Islet precursor cell (in vitro differentiated cells): ENCODE measurements at places on chromosomes 5 and 9.

- no peak for DNase-seq
Observed at GRCh38 chr5:83957188-83957587, 236.5 kb upstream of the HAPLN1 start.

DNA sequence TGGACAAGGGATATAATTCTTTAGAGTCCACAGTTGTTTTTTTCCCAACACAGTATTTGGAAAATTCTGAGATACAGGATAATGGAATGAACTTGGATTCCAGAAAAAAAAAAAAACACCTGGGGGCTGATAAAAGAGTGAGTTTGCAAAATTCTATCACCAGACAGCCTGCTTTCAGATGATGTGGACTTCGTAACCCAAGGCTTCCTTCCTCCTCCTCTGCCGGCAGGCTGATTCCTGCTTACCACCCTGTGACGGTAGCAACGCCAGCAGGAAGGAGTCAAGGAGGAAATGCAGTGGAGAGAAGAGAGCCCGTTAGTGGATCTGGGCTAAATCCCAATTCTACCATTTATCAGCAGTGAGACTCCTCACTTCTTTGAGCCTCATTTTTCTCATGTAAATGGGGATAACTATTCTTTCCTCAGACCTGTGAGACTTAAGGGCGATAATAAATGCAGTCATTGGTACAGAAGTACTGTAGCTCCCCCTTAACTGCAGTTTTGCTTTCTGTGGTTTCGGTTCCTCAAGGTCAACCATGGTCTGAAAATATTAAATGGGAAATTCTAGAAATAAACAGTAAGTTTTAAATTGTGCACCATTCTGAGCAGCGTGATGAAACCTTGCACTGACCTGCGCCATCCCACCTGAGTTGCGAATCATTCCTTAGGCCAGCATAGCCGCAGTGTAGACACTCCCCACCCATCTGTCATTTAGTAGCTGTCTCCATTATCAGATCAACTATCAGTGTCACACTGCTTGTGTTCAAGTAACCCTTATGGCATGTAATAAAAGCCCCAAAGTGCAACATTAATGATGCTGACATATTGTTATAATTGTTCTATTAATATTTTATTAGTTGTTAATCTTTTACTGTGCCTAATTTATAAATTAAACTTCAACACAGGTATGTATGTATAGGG lies 71.4 kb downstream of the DCP2 start:
- DNase-seq: no peak

DNA sequence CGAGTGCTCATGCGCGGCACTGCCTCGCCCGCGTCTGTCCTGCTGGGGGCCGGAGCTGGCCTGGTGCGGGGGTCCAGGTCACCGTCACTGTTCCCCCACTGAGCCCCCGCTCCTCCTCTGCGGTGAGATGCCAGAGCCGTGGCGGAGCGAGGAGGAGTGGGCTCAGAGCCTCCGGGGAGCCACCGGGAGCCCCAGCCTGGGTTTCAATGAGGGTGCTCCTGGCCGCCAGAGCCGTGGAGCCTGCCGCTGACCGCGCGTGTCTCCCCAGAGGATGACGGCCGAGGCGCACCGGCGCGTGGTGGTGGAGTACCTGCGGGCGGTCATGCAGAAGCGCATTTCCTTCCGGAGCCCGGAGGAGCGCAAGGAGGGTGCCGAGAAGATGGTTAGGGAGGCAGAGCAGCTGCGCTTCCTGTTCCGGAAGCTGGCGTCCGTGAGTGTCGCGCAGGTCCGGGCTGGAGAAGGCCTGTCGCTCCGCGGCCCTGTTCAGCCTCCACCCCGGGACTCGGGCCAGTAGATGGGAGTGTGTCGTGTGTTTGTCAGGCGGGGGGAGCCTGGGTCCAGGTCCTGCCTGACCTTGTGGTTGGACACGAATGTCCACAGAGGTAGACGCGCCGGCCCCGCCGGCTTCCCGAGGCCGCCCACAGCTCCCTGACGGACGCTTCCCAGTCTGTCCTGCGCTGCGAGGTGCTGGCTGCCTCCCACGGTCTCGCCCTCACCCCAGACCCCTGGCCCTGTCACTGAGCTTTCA lies 22.0 kb downstream of the EXOC3 start:
- no peak for DNase-seq

- no peak for DNase-seq
Observed at GRCh38 chr9:124042201-124042721, 30.7 kb downstream of the LHX2 start.

DNA sequence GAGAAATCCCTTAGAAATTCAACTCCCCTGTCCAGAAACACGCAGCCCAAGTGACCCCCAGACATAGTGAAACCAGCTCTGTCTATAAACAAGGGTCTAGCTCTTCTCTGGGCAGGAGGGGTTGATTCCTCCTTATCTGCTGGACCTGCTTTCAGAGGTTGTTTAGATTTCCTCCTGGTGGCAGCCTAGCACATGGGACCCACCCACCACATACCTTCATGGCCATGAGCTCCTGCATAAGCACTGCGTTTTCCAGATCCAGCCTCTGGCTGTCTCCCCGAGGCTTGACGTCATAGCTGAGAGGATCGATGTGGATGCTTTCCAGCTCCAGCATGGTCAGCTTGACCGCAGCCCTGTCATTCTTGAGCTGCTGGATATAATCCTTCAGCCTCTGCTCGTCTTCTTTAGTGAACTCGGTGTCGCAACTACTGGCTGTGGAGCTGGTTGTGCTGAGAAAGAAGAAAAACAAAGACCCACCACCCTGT lies 77.0 kb downstream of the DCP2 start:
- DNase-seq: peak; percentile 74
